Neural cell (in vitro differentiated cells): ENCODE measurements at places on chromosomes 7 and 10. TPM values are rescaled to one million over a fixed set of nuclear protein-coding genes. Genes with fewer than 3 reads are reported as not detected.

The SMKR1 gene
- 3.4 and 8.5 TPM in 2 replicates for polyA plus RNA-seq

The VWDE gene
- 0.27 and 0.48 TPM in 2 replicates for polyA plus RNA-seq

The ANKRD30A gene
- not detected in 2 replicates for polyA plus RNA-seq

The ASIC3 gene
- polyA plus RNA-seq = 3.3 and 4.4 TPM in 2 replicates

The ACTR3C gene
- not detected in 2 replicates for polyA plus RNA-seq

The SYT15 gene
- 0.16 TPM in 1 of 2 replicates, not detected in the other for polyA plus RNA-seq

The SLC16A9 gene
- 185 and 208 TPM in 2 replicates for polyA plus RNA-seq

The SLC26A3 gene
- polyA plus RNA-seq = not detected in 2 replicates

The ANKRD22 gene
- polyA plus RNA-seq = 0.57 and 1.3 TPM in 2 replicates

The ANKRD7 gene
- not detected in 2 replicates for polyA plus RNA-seq
